H7 (cell line): ENCODE measurements at places on chromosomes 2 and 18.

DNA sequence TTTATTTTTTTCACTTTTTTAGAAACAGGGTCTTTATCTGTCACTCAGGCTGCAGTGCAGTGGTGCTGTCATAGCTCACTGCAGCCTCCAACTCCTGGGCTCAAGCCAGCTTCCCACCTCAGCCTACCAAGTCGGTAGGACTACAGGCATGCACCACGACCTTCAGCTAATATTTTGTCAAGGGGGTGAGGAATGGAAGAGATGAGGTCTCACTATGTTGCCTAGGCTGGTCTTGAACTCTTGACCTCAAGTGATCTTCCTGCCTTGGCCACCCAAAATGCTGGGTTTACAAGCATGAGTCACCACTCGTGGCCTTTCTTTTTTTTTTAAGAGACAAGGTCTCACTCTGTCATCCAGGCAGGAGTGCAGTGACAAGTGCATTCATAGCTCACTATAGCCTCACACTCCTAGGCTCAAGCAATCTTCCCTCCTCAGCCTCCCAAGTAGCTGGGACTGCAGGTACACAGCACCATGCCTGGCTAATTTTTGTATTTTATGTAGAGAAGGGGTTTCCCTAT lies 13.4 kb downstream of the PPP1R7 start:
- DNase-seq, result no peak

DNA sequence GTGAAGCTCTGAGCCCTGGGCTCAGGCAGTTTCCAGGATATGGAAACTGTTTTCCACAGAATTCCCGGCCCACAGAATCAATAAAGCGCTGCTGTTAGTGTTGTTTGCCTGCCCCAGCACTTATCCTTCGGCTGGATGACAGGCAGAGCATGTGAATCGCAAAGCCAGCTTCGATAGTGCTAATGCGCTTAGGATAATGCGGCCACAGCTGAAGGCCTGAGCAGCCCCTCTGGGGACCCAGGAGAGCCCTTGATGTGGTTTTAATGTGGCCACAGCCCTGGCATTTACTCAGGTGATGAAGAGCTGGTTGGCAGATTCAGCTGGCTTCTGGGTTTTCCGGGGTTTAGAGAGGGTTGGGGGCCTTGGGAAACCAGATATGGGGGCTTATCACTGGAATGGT lies 23.7 kb downstream of the PCARE start:
- no peak for DNase-seq

- DNase-seq, result no peak
These were observed 381.0 kb downstream of the MTX2 start for GRCh38 chr2:176650104-176650837.

DNA sequence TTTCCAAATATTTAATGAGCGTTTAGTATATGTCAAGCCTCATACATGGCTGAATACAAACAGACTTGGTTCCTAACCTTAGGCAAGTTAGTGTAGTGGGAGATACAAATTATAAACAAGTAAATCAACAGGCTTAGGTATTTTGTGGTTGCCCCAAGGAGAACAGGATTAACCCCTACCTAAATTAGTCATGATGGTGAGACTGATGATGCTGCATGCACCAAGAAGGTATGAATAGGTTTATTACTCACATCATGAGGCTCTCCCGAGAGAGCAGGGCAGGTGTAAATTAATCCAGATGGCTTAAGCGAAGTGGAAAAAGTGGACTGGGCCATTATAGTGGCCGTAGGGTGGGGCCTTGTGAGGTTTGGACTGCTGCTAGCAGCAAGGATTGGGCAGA lies 118.1 kb upstream of the GCFC2 start:
- no peak for DNase-seq

DNA sequence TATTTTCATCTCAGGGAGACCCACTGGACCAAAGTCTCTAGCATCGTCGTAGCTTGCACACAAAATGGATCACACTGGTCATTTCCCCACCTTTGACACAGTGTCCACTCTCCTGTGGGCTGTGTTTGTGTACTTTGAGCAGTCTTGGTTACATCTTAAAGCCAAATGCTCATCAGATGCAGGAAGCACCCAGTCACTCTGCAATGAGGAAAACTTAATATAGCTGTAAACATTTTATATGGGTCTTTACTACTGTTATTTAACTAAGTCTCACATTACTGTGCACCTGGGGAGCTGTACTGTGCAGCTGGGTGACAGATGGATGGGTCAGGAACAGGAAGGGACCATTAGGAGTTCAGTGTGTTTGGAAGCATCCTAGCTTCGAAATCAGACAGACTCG lies 109.0 kb upstream of the CXCR4 start:
- no peak for DNase-seq
